ENCODE measurements at places on chromosomes 7 and 10.
A peak's percentile ranks its signal among the peaks of the same experiment; 100 is the strongest.

GRCh38 chr10:51141010-51141409 is 66.7 kb downstream of the PRKG1 start:
- no peak for DNase-seq

GRCh38 chr7:129741743-129742213 is 130.3 kb downstream of the NRF1 start:
- DNase-seq: peak; percentile 34

GRCh38 chr7:96269246-96269994 is 52.5 kb downstream of the SLC25A13 start:
- DNase-seq: no peak

DNA sequence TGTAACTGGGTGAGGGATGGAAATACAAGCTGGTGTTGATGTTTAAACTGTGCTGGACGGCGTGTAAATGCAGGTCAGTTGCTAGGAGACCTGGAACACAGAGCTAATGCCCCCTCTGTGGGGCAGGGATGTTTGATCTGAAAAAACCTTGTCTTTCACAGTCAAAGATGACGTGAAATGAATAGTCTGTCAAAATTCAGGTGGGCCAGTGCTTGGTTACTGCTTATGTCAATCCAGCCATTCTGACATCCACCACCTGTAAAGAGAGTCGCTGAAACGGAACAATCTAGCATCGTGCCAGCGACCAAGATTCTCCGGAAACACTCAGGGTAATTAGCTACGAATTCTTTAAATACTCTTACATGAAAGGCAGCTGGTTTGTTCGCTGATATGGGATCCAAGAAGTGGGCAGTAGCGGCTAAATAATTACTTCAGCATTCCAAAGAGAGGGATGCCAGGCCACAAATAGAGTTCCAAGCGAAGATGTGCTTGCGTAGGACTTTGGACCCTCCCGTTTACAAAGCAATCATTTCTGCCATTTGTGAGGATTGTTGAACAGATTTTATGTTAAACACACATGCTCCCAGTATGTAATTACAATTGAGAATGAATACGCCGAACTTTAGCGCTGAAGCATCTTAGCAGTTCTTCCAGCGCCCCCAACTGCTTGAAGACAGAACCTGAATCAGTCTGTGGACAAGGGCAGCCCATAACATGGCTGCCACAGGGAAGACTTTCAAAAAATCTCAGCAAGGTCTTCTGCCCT is 7.3 kb upstream of the ASB4 start:
- DNase-seq: peak; percentile 64

DNA sequence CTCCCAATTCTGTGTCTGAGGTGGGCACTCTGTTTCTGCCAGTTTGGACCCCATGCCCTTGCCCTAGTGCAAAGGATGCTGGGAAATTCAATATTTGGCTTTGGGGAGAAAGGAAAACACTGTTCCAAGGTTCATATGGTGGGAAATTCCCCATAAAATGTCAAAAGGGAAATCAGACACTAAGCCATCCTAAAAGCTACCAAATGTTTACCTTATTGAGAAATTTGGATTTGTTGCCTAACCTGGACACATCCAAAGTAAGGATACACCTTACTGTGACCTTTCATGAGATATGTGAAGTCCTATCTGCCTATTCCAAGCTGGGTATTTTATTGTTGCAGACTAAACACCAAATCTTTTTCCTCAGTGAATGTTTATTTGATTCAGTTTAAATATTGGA is 109.1 kb downstream of the CYP26A1 start:
- no peak for DNase-seq

DNA sequence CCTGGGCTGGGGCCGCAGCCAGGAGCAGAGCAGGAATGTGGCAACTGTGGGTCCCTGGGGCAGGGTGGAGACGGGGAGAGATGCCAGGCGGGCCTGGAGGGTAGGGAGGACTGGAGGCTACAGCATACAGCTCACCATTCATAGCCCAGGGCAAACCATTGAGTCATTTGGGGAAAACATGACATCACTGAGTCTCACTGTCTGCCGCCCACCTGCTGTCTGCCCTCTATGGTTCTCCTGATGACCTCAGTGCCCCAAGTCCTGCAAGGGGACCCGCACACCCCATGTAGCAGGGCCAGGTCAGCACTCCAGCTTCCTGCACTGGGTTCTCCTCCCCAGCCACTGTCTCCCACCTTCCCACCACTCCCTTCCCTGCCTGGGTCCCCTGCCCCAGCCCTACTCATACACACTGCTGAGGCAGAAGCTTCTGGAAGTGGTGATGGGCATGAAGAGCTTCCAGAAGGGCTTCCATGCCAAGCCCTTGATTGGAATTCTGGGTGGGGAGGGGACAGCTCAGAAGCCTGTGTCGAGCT is 10.4 kb downstream of the CHST3 start:
- no peak for DNase-seq

- DNase-seq: no peak
These were observed 26.4 kb upstream of the ADRB1 start for GRCh38 chr10:114017271-114017670.

GRCh38 chr7:27427416-27427815 is 184.8 kb downstream of the EVX1 start:
- DNase-seq: no peak

GRCh38 chr10:113576852-113577251 is 24.0 kb downstream of the HABP2 start:
- no peak for DNase-seq

GRCh38 chr10:101781984-101782810 is 1.0 kb downstream of the NPM3 start:
- no peak for DNase-seq

DNA sequence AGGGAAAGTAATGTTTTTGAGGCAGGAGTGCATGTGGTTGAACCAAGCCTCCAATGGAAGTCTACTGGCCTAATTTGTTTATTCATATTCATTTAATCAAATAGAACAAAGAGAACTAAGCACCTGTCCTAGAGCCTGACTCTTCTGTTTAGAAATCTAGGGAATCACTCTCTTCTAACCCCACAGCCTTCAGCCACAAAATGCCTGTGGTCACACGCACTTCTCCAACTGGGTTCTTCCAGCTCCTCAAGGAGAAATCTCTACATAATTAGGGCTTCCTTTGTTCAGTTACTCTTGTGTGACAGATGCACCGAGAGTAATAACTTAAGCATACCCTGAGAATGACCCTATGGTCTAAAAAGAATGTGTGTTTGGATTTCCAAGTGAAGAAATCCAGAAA is 133.7 kb upstream of the NAMPT start:
- DNase-seq: no peak

GRCh38 chr7:3408814-3409595 is 108.0 kb downstream of the SDK1 start:
- no peak for DNase-seq

- no peak for DNase-seq
These were observed 29.1 kb downstream of the GTF2IRD1 start for GRCh38 chr7:74482629-74483401.

GRCh38 chr7:6917258-6917657 is 91.2 kb upstream of the CCZ1B start:
- DNase-seq: no peak

GRCh38 chr10:129741280-129741977 is 222.6 kb downstream of the EBF3 start:
- no peak for DNase-seq

DNA sequence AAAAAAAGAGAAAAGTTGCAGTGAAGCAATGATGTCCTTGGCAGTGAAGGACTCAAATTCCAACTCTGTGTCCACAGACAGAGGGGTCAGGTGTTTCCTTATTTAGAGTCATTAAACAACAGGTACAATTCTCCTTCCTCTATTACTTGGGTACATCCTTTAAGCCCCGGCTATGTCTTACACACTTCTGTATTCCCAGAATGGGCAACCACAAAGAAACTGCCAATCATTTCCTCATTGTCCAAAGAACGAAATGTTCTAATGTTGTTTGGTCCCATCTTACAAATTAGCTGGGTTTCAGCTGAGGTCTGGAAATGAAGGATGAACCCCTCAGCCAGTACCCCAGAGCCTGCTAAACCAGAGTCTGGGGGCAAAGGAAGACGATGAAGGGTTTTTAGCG is 59.5 kb downstream of the GRB10 start:
- no peak for DNase-seq

- no peak for DNase-seq
These were observed 48.1 kb upstream of the TARP start for GRCh38 chr7:38321515-38321944.

GRCh38 chr7:94656925-94657731 is 1.2 kb upstream of the SGCE start:
- peak; percentile 60 for DNase-seq

DNA sequence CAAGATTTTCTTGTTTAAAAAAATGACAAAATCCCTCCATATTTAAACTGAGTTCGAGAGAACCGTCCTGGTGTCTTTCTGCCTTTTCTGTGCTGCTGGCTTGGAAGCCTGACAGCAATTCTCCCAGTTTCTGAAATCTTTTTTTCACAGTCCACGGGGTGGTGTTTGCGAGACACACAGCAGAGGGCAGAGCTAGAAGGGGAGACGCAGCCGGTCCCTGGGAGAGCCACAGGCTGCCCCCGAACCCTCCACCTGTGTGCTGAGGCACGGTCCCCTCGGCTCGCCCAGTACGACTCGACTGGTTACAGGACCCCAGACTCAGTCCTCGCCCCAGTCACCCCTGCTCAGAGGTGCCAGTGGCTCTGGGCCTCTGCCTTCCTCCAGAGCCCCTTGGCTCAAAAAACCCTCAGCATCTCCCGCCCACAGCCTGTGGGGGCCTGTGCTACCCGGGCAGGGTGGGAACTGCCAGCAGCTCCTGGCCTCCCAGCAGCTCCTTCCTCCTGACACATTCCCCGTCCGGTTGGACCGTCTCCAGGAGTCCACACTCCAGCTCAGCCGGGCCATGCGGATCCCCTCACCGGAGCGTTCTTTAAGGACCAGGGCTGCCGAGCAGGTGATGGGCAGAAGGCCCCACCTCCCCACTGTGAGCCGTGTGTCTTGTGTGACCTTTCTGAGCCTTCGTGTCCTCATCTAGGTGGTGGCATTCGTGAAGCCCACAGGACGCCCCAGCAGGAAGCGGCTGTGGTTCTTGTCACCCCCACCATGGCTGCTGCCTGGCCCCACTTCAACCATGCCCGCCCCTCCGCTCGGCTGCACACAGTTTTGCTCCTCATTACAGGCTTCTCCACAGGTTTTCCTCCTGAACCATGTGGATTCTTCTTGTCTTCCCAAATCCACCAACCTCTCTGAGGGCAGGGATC is 52.3 kb upstream of the EN2 start:
- DNase-seq: no peak

GRCh38 chr7:34064519-34065158 is 159.3 kb downstream of the BMPER start:
- no peak for DNase-seq

DNA sequence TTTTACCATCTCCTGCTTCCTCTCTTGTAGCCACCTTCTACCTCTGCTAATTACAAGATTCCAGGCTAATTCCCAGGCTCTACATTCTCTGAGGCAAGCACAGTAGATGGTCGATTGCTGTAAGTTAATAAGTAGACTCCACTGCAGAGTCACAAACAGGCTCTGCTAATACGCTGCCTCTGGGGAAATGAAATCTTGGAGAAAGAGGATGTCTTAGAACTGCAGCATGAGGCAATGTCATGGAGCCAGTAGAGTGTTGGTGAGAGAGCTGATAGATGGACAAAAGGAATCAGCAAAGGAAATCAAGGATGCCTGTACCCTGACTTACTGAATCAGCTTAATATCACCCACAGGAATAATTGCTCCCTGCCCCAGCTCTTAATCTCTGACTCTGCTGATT is 1260.3 kb downstream of the XPNPEP1 start:
- DNase-seq: no peak

DNA sequence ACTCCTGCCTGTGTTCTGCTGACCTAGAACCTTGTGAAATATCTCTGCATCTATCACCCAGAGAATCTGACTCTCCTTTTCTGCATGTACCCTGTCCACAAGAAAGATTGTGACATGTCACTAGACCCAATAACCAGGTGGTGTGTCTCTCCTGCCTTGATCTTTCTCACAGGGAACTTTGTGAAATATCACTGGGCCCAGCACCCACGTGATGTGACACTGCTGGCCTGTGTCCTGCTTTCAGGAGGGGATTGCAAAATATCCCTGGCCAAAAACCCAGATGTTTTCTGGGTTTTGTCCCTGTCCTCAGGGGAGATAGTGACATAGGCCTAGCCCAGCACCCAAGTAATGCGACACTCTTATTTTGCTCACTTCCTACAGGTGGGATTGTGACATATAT is 10.1 kb upstream of the ZNF107 start:
- DNase-seq: no peak

- no peak for DNase-seq
These were observed 207.6 kb upstream of the MTPN start for GRCh38 chr7:136184719-136185118.

DNA sequence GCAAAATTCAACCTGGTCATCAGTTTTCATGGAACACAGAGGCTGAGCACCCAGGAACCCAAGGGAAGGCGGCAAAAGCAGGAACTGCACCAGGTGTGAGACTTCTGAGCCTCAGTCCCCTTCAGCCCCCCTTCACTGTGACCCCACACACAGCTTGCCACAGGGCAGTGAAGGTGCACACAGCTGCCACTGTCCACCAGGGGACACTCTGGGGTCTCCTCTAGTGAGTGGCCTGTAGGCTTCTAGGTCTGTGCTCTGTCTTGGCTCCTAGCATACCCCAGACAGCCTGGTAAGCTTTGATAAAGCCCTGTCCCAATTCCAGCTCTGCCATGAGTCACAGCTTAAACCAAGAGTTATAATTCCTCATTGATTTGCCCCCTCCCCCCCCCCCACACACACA is 12.1 kb downstream of the KCNH2 start:
- DNase-seq: no peak

DNA sequence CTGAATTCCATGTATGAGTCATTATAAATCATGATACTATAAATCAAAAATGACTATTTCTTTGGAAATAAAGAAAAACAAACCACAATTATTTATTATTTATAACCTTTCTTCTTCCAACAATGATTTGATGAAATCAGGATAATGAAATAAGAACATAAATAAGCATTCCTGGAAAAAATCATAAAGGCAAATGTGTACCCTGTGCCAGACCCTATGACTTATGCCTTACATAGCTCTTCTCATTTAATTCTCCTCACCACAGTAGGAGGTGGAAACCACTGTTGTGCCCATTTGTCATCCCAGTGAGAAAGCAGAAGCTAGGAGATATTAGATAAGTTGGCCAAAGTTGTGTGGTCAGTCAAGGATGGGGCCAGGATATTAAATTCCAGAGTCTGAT is 255.1 kb downstream of the DOCK4 start:
- no peak for DNase-seq

DNA sequence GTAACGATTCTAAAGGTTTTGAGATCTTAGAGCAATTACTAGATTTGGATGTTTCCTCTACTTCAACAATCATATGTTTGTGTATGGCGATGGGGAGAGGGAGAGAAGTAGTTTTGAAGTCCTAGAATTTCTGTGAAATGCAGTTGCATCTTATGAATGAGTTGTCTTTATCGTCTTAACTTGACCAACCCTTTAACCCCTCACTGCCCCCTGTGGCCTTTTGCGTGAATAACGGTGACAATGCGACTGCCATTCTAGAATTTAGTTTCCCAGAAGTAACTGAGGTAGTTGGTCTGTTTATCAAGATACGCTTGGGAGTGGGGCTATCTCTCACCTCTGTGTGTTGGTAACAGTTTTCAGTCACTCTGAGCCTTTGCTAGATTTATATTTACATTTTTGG is 204.6 kb downstream of the HDAC9 start:
- no peak for DNase-seq

GRCh38 chr10:85458324-85458723 is 908.3 kb downstream of the GRID1 start:
- DNase-seq: no peak
